ENCODE measurements at places on chromosomes 7 and 10. TPM values are rescaled to one million over a fixed set of nuclear protein-coding genes. Genes with fewer than 3 reads are reported as not detected.

Gene DPP6
- total RNA-seq: 0.60 TPM

Gene GNG11
- total RNA-seq: 15.3 TPM

Gene FANK1
- 2.7 TPM for total RNA-seq

Gene ATOH7
- not detected for total RNA-seq

GRCh38 chr10:124262234-124262865 is 156.4 kb downstream of the OAT start:
- no peaks in the 10 kb centered on the region for H3K4me1 ChIP-seq
- no peak for DNase-seq
- no peak overlapping the region for H3K4me3 ChIP-seq

Gene PCDH15
- total RNA-seq: not detected

DNA sequence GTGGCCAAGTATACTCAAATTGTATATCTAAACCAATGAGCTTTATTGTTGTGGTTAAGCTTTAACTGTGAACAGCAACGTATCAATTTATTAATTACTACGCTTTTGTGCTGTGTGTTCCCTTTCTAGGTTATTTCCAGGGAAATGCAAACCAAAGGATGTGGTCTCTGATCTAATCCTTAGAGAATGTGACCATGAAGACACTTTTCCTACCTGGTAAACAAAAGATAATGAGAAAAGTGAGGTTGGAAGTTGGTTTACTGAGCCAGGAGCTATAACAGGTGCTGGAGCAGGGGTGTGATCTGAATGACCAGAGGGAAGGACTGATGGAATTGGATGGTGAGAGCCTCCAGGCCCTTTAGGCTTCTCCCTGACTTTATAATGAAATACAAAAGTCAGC is 25.4 kb upstream of the CALU start:
- no peak overlapping the region for H3K27ac ChIP-seq
- H3K4me1 ChIP-seq: no peaks in the 10 kb centered on the region
- no peak for DNase-seq
- no peaks in the 10 kb centered on the region for H3K36me3 ChIP-seq

Data from tibial nerve (tissue), 4 donors.